ENCODE measurements at places on chromosomes 11 and 22.

DNA sequence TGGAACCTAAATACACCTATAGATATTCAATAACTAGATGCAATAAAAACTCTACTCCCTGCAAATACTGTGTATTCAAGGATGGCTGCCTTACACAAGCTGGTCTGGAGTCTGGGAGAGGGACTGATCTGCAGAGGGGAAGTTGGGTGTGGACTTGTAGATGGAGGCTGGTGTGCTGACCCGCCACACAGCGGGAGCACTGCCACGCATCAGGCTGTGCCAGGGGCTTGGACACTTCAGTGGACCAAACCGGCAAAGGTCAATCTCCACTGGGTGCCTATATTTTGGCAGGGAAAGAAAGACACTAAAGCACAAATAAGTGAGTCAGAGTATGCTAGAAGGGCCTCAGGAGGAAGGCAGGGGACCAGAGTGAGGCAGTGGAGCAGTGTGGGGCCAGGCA is 2.1 kb upstream of the SHANK3 start:
- no peak for DNase-seq

DNA sequence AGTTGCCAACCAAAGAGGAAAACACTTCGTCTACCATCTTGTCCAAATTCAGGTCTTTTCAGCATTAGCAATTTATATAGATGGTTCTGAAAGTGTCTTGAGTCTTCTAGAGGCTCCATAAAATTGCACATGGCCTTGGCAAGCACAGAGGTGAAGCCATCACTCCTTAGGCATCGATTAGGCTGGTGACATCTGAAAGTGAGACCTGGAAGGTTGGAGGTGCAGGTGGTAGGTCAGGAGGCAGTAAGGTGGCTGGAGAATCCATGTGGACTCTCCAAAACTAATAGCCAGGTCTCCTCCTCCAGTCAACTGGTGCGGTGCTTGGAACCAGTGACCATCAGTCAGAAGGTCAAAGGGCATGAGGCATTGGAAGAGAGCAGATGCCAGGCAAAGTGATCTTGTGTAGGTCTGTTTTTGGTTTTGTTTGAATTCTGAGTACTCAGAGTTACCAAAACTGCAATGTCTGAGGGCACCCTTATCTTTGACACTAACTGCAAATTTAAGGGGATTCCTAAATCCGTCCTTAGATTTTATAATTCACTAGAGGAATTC is 6.6 kb upstream of the APOL2 start:
- DNase-seq = no peak

DNA sequence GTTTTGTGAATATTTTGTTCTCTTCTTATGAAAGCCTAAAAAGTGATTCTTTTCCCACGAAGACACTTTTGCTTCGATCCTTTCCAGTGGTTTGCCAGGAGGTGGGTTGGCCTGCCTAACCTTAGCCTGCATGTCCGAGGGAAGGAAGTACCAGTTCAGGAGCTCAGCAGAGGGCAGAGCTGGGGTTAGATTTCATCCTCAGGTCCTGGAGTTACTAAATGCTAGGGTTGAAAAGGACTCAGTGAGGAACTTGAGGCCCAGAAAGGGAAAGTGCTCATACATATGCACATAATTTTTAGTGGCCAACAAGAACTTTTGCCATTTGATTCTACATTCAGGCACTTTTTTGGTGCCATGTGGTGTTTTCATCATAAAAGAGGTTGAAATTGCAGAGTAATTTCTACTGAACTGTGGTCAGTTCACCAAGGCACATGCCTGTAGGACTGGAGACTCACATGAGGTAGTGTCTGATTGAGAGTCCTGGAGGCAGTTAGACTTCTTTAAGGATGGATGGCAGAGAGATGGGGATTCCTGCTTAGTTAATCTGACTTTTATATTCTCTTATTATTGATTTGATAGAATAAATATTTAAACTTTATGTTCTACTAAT is 36.7 kb downstream of the NCAM1 start:
- DNase-seq = no peak

- no peak for DNase-seq
Measured at GRCh38 chr11:11027288-11027687, 169.4 kb upstream of the ZBED5 start.

DNA sequence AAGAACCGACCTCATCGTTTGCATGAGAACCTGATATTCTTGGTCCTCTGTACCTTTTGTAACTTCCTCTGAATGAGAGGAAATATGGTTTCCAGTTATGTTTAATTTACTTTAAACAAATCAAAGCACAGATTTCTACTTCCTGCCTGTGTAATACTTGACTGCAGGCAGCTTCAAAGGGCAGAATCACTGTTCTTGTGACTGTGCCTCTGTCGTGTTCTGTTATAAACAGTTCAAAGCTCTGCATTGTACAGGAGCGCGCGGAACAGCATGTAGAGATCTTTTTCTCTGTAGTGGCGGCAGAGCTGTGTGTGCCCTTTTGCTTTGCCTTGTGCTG is 73.2 kb upstream of the CLDN5 start:
- no peak for DNase-seq

GRCh38 chr22:49148895-49149418 is 678.7 kb downstream of the BRD1 start:
- DNase-seq = no peak

- DNase-seq = no peak
Measured at GRCh38 chr11:61610905-61611304, 30.0 kb upstream of the SYT7 start.

Data from NCI-H2081 (cell line).